ENCODE measurements at places on chromosomes 3 and 15. TPM values are rescaled to one million over a fixed set of nuclear protein-coding genes. Genes with fewer than 3 reads are reported as not detected.

PROK2 gene
- not detected for total RNA-seq

FOXL2NB gene
- under 0.01 TPM for total RNA-seq

LMCD1 gene
- 106 TPM for total RNA-seq

PARP15 gene
- total RNA-seq = 0.17 TPM

SPPL2A gene
- 114 TPM for total RNA-seq

CDHR4 gene
- not detected for total RNA-seq

SI gene
- total RNA-seq = not detected

LRRIQ4 gene
- not detected for total RNA-seq

GXYLT2 gene
- total RNA-seq = 0.09 TPM

ALDH1L1 gene
- not detected for total RNA-seq

All from dermis blood vessel endothelial cell (primary cell).